Mesenchymal stem cell (in vitro differentiated cells and primary cell): ENCODE measurements at places on chromosomes 3 and 15.

- DNase-seq = peak; percentile 32
Measured at GRCh38 chr3:129934234-129935123, 40.0 kb upstream of the TRH start.

GRCh38 chr3:142210144-142210543, 15.2 kb downstream of the GK5 start:
- peak; percentile 30 for DNase-seq

DNA sequence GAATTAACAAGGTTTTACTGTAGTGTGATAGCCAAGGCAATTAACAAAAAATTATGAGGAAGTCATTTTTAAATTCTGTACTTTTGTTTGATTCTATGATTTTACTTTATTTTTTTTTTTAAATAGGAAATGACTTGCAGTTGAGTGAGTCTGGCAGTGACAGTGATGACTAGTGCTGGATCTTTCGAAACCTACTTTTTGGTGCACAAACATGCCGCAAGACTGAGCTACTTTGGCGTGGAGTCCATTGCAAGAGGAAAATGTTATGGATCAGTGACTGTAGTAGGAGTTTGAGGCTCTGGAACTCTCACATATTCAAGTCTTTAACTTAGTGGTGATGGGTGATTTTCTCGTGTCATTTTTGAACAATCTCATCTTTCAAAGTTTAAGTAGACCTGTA, 11.6 kb downstream of the EAF1 start:
- DNase-seq = peak; percentile 16

GRCh38 chr3:99901200-99901926, 83.7 kb downstream of the CMSS1 start:
- DNase-seq = peak; percentile 92

- no peak for DNase-seq
Measured at GRCh38 chr15:90435652-90436337, 47.8 kb downstream of the IQGAP1 start.

GRCh38 chr3:130850843-130851242, 43.0 kb upstream of the ATP2C1 start:
- DNase-seq = no peak

DNA sequence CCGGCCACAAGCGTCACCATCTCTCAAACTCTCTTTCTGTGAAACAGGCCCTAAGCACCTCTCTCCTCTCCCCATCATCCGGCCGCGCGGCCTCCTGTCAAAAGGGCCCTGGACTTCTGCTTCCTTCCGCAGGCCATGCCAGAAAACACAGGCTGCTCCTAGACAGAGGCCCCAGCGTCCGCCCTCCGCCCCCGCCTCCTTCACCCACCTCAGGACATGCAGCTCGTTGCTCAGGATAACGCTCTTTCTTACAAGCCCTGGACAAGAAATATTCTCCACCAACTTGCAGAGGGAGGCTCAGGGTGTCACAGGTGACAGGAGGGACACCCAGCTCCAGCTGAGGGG, 212.0 kb downstream of the XXYLT1 start:
- no peak for DNase-seq

DNA sequence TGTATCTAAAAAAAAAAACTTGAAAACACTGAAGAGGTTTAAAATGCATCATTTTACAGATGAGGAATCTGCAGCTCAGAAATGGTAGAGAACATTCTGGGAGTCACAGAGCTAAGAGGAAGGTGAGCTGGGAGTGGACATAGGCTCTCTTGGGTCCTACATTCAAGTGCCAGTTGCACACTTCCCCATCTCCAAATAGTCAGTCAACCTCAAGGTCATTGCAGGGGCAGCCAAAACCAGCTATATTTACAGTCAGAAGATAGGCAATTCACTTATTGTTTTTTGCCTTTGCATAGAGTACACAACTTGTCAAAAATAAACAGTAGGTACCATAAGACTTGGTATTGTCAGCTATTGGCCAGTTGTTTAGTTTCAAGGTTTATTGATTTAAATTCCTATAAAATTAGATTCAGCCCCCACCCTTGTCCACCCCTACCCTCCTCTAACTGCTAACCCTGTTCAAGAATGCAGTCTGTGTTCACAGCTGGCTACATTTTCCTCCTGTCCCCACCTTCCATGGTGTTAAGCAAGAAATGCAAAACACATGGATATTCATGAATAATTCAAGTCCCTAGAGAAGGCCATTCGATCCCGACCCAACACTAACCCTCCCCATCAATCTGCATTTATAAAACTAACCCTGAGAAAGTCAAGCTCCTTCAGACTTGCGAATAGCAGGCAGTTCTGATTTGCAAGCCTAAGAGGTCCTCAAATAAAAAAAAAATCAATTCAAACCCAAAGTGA, 567.0 kb upstream of the MCTP2 start:
- DNase-seq = no peak

DNA sequence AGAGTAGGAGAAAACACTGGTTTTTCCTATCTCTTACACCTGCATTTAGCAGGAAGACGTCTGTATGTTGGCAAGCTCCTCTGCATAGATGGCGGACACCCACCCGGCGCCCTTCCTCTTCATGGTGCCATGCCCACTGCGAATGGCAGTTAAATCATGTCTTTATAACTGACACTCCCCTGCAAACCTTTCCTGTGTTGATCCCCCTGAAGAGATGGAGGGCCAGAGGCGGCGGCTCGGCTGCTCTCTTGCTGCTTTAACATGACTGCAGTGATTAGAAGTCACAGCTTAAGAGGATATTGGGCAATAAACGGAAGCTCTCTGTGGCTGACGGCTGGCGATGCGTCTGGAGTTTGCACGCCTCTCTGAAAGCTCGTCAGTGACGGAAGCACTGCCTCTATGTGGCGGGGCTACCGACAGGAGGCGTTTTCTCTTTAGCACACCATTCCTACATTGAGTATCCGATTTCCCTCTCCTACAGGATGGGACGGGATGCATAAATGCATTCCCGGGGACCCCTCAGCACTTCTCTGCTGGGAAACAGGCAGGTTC, 25.5 kb upstream of the SNRPA1 start:
- peak; percentile 95 for DNase-seq
